ENCODE measurements at places on chromosomes 12 and 14. TPM values are rescaled to one million over a fixed set of nuclear protein-coding genes. Genes with fewer than 3 reads are reported as not detected.

The PZP gene
- total RNA-seq: not detected

DNA sequence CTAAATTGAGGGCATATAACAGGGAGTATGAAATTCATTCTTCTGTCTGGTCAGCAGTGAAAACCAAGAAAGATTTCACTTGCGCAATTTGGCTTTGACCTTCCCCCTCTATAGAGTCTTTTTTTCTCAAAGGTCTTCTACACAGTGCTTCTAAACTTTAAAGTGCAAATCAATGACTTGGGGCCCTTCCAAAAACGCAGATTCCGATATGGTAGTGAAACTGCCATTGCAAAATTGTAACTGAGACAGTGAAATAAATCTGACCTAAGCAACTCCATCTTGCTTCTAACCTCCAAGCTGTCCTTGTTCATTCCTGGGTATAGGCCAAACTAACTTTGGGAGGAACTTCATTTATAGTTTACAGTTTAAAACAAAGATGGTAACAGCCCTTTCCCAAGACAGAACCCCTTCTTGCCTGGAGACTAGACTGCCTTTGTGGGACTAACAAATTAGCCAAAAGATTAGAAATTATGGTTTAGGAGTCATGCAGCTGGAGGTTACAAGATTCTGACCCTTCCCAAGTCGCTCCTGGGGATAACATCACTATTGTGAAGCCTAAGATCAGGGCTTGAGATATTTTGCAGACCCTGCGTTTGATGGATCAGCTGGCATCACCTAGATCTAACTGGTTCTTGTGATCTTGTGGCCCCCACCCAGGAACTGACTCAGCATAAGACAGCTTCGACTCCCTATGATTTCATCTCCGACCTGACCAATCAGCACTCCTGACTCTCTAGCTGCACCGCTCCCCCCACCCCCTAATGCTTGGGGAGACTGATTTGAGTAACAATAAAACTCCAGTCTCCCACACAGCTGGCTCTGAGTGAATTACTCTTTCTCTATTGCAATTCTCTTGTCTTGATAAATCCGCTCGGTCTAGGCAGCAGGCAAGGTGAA lies 5.0 kb downstream of the SLC25A21 start:
- no peak for DNase-seq

DNA sequence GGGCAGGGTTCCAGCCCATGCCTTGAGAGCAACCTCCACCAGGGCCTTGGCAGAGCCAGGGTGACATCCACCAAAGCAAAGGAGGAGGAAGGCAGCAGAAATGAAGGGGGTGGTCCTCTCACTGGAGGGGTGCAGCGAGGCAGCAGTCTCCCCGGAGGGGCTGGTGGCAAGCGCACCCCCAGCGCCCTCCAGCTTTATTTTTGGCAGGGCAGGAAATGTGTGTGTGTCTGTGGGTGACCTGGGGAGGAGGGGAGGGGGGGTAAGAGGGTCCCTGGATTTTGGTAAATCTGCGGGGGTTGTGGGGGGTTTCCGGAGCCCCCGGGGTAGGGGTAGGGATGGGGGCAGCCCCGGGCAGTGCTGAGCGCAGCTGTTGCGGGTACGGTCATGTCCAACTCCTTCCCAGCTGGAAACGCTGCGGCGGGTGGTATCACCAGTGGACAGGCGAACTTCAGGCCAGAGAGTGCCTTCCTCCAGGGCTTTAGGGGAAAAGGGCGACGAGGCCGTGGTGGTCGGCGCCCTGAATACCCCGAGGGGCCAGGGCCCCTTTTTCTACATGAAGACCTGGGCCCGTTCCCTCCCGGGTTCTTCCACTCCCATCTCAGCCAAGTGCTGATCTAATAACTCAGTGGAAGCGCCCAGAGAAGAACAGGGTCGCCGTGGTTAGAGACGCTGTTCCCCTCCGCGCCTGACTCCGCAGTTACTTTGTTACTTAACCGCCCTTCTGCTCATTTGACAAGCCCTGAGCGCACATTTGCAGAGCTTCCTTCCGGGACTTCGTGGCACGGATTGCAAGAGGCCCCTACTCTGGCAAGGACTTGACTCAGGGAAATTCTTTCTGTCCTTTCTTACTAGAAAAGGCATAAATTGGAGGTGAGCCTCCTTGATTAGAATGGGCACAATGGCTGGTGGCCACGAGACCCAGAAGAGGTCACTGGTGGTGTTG lies 55.2 kb downstream of the FOS start:
- DNase-seq: peak; percentile 80

GRCh38 chr12:3727354-3727753 lies 25.6 kb downstream of the CRACR2A start:
- DNase-seq: peak; percentile 29

DNA sequence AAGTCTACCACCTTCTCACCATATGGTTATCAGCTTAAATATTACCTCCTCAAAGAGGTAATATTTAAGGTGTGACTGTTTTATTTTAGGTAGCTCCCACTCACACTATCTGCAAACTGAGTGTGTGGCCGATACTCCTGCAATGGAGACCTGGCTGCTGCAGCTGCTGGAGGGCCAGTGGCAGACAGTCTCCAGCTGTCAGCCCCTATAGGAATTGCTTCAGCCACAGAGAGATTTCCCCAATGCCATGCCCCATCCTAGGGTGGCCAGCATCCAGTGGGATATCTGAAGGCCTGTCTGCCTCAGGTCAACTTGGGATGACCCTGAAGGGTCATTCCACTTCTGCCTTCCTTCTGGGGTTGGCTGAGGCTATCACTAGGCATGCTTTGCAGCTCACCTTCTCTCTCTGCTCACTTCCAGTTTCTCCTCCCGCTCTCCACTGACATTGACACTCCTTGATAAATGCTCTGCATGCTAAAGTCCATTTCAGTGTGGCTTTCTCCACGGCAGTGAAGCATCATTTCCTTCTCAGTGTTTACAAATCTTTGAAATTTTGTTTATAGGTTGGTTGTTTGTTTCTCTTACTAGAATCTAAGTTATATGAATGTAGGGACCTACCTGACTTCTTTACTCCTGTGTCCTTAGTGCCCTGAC lies 90.2 kb upstream of the USP44 start:
- DNase-seq: no peak

The TBX5 gene
- total RNA-seq: not detected

DNA sequence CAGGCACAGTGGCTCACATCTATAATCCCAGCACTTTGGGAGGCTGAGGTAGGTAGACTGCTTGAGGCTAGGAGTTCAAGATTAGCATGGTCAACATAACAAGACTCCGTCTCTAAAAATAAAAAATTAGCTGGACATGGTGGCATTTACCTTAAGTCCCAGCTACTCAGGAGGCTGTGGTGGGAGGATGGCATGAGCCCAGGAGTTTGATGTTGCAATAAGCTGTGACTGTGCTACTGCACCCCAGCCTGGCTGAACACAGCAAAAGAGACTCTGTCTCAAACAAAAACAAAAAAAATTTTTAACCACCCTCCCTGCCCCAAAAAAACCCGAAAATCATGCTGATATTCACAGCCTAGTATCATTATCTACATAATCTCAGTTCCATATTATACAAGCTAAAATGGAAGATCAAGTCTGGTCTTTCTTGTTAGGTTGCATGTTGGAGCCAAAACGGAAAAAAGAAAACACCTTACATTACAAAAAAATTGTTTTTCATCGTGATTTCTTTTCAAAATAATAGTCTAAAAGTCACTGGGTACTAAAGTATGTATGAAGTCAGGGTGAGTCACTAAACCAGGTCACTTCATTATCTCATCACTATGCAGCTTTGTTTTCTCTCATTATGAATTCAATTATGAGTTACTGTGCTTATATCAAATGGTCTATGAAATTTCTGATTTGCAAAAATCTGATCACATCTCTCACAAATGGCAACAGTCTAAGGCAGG lies 13.8 kb downstream of the GXYLT1 start:
- DNase-seq: no peak
